Stimulated activated CD4-positive, alpha-beta T cell treated with anti-CD3 and anti-CD28 coated beads, Interleukin-12 subunit alpha, Interleukin-12 subunit beta, amount 100 ng/mL, for 48 hours (primary cell): ENCODE measurements at places on chromosomes 3 and 15.

GRCh38 chr3:143040261-143040879 is 39.0 kb downstream of the U2SURP start:
- no peak for DNase-seq

DNA sequence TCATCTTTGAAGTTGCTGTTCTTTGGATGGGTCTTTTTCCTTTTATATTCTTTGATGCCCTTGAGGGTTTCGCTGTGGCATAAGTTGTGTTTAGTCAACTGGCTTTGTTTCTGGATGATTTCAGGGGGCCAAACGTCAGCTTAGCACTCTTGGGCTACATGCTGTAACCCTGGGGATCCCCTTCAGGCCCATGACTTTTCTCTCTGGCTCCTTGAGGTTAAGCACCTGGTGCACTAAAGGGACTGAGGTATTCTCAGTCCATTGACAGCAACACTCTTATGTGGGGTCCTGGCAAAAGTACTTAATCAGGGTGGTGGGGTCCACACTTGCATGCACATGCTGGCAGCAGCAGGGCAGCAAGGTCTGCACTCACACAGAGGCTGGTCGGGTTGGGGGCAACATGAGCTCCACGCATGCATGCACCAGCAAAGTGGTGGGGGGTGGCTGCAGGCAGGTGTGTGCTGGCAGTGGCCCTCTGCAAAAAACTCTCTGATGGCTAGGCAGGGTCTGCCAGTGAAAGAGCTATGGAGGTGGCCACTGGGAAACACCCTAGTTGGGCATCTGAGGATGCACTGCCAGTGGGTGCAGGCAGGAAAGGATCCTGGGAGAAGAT is 38.1 kb upstream of the CD200R1L start:
- no peak for DNase-seq

DNA sequence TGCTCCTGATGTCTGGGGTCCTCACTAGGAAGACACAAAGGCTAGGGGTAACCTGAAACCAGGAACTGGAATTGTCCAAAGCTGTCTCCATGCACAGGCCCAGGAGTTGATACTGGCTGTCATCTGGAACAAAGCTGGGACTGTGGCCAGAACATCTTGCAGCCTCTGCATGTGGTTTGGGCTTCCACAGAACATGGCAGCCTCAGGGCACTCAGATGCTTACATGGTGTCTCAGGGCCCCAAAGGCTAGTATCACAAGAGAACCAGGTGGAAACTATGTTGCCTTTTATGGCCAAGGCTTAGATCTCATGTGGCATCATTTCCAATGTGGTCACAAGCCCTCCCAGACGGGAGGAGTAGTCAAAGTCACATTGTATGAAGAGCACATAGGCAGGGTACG is 335.2 kb upstream of the TRIM42 start:
- no peak for DNase-seq

GRCh38 chr15:44207643-44208042 is 12.6 kb upstream of the FRMD5 start:
- DNase-seq = no peak

GRCh38 chr3:143726727-143727126 is 121.5 kb downstream of the SLC9A9 start:
- no peak for DNase-seq

- DNase-seq = no peak
Observed at GRCh38 chr15:67720556-67721175, 104.6 kb upstream of the SKOR1 start.

DNA sequence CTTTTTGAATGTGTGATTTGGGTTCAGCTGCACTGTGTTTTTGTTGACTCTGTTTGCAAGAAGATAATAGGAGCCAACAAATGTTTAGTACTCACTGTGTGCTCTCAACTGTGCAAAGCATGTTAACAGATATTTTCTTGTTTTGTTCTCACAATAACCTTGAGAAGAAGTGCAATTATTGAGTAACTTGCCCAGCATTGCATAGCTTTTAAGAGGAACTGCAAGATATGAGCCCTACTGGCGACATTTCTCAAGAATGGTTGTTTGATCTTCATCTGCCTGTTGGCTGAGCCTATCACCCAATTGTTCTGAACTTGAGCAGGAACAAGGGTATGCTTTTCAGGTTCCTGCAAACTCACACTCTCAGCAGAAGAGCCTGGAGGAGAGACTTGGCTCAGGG is 43.4 kb upstream of the AGBL1 start:
- DNase-seq = no peak

DNA sequence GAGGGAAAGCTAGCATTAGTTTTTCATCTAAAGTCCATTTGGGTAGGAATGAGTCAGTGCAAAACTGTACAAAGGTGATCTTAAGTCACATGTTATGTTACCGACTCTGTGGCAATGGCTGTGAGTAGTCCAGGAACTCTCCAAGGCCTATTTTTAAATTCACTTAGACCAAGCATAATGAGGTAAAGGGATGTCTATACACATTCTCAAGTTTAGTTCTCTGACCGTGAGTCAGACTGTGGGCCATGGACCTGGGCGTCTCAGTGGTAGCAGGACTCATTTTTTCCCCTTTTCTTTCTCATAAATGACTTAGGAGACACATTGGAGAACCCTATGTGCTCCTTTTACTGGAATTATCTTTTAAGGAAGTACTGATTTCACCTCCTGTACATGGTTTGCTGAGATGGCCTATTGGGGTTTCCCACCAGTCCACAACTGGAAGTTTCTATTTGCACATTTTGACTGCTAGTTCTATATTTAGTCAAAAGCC is 488.7 kb upstream of the TPRG1 start:
- peak; percentile 57 for DNase-seq

DNA sequence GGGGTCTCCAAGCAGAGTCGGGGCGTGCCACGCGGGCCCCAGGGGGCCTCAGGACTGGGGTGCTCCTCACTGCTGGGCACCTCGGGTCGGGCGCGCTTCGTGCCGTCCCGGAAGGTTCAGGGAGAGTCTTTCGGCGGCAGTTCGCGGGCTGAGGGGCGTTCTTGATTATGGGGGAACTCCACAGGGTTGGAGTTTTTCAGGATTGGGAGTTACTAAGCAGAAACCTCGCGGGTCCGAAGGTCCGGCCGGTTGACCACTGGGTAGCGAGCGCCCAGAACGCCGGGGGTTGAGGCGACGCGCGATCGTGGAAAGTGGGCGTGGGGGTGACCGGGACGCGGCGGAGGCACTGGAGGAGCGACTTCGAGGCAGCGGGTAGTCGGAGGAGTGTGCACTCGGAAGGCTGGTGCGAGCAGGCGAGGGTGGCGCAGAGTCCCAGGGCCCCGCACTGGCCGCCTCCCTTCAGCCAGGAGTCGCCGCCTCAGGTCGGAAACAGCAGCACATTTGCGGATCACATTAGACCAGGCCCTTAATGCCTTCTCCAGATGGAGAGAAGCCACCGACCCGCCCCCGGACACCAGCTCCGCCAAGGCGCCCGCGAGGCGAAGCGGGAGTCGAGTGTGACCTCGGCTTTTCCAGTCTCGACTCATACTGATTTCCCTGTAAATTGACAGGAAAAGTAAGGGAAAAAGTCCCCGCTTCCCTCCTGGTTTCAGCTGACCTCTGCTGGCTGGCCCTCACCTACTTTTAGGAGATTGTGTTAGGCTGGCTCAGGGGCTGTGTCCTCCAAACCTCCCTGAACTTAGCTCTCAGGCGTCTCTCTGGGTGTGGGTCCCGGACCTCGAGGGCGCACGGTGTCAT is 685 bp downstream of the ADAMTSL3 start:
- no peak for DNase-seq

GRCh38 chr15:43206054-43206453 is 14.8 kb downstream of the EPB42 start:
- no peak for DNase-seq

DNA sequence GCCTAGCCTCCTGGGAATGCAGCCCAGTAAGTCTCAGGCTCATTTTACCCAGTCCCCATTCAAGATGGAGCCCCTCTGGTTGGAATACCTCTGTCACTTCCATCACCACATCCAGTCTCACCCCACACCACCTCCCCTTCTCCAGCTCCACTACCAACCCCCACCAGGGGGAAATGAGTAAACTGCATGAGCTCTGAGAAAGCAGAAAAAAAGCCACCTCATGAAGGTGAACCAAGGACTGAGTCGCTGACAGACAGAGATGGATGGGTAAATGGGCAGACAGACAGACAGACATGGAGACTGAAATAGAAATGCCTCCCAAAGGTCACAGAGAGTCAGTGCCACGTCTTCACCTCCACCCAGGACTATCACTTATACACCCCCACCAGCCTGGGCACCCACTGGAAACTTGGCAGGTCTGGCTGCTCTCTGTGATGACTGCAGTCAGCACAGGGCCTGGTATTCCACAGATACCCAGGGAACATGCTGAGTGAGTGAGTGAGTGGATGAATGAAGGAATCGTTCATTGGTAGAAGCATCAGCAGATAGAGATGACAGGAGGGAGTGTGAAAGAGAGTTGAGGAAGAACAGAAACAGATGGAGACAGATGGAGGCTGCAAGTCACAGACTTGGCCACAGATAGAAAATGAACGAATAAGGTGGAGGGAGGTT is 4.9 kb upstream of the LOXL1 start:
- no peak for DNase-seq

GRCh38 chr3:2706144-2706835 is 403.9 kb downstream of the IL5RA start:
- DNase-seq = no peak

- DNase-seq = no peak
Observed at GRCh38 chr3:54939557-54940300, 11.9 kb upstream of the LRTM1 start.

DNA sequence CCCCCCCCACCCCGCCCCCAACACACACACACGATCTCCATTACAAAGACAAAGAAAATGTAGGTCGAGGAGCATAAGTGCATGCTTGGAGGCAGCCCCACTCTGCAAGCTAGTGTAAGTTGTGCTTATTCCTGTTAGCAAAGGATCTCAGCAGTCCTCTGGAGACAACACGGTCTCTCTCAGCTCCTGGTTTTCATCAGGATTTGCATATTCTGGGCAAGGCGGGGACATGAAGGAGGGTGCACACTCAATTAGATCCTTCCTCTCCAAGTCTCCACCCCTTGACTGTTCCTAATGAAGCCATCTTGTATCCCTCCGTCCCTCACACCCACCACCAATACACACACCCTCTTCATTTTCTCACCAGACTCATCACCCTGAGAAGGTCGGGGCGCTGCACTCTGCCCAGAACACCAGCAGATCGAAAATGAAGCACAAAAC is 63.8 kb downstream of the MRPL46 start:
- DNase-seq = no peak

DNA sequence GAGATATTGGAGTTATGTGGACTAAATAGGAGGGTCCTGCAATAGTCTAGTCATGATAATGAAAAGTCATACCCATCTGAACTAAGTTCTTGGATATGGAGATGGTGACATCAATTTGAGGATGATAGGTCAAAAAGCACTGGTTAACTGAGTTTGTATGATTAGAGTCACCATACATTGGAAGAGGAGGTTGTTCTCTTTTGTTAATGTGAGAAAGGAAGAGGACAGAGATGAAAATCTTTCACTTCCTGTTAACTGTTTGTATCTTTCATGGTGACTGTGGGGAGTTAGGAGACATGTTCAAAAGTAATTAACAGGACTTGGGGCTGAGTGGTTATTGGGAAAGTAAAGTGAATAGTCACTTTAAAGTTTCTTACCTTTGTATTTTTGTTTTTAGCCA is 11.1 kb downstream of the TMEM62 start:
- no peak for DNase-seq

DNA sequence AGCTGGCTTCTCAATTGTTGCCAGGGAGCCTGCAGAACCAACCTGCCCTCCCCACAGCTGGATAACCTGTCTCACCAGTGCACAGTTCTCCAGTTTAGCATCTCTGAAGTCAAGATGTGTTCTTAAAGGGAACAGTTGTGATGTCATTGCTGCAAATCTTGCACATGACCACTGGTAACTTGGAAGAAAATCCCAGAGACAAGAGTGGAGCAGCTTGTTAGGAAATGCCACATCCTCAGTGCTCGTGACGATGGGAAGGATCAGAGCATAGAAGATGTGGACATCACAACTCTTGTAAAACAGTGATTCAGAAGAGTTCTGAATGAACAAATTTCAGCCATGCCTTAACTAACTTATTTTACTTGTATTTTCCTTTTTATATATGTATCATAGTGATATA is 36.1 kb upstream of the LIMD1 start:
- no peak for DNase-seq
